Spinal cord (tissue), 10 donors: ENCODE measurements at places on chromosomes 2 and 18. TPM values are rescaled to one million over a fixed set of nuclear protein-coding genes. Genes with fewer than 3 reads are reported as not detected.

Gene SERPINB2
- not detected for polyA plus RNA-seq

Gene CD302
- 9.4 TPM for polyA plus RNA-seq

Gene ZNF407
- polyA plus RNA-seq = 8.4 TPM

Gene RNF152
- 31.2 TPM for polyA plus RNA-seq

Gene MARCHF4
- 38.0 TPM for polyA plus RNA-seq

Gene C1QL2
- 0.48 TPM for polyA plus RNA-seq

Gene FOXD4L1
- polyA plus RNA-seq = 1.6 TPM

Gene SH2D6
- 2.1 TPM for polyA plus RNA-seq

Gene HMSD
- polyA plus RNA-seq = 4.6 TPM
